ENCODE measurements at places on chromosomes 6 and 20.

GRCh38 chr20:63884506-63885263 lies 10.2 kb upstream of the DNAJC5 start:
- DNase-seq, result no peak

- DNase-seq, result peak; percentile 56
These were observed 72.0 kb downstream of the DST start for GRCh38 chr6:56570413-56571359.

- no peak for DNase-seq
These were observed 80.0 kb downstream of the EYS start for GRCh38 chr6:65627015-65627414.

GRCh38 chr6:111278731-111279130 lies 191.4 kb downstream of the SLC16A10 start:
- DNase-seq, result no peak

- DNase-seq, result no peak
These were observed 4.1 kb downstream of the FITM2 start for GRCh38 chr20:44306927-44307326.

- no peak for DNase-seq
These were observed 4.7 kb upstream of the TRDN start for GRCh38 chr6:123641497-123641896.

GRCh38 chr6:161238500-161238899 lies 35.4 kb downstream of the AGPAT4 start:
- no peak for DNase-seq

GRCh38 chr20:33862709-33863403 lies 51.7 kb downstream of the CHMP4B start:
- peak; percentile 78 for DNase-seq

GRCh38 chr20:34412453-34412852 lies 49.4 kb downstream of the ITCH start:
- DNase-seq, result no peak

- DNase-seq, result peak; percentile 85
These were observed 9.4 kb upstream of the ARMC12 start for GRCh38 chr6:35727231-35727934.

- DNase-seq, result no peak
These were observed 10.0 kb downstream of the PCK1 start for GRCh38 chr20:57570920-57571319.

DNA sequence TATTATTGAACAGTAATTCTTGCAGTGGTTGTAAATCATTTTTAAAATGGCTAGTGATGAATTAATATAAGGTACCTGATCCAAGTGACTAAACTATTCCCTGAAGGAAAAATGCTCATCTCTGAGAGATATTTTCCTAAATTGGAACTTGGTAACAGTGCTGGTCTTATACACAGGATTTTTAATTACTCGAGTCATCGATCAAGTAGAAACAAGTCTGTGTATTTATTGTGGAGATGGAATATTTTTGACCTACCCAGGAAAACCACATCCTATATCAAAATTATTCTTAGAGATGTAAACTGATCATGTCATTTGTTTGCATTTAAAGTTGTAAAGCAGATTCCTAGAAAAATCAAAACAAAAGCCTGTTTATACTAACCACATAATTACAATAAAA lies 166.9 kb downstream of the MOXD1 start:
- DNase-seq, result no peak

- DNase-seq, result no peak
These were observed 119.8 kb downstream of the BCAS1 start for GRCh38 chr20:53950578-53950977.

DNA sequence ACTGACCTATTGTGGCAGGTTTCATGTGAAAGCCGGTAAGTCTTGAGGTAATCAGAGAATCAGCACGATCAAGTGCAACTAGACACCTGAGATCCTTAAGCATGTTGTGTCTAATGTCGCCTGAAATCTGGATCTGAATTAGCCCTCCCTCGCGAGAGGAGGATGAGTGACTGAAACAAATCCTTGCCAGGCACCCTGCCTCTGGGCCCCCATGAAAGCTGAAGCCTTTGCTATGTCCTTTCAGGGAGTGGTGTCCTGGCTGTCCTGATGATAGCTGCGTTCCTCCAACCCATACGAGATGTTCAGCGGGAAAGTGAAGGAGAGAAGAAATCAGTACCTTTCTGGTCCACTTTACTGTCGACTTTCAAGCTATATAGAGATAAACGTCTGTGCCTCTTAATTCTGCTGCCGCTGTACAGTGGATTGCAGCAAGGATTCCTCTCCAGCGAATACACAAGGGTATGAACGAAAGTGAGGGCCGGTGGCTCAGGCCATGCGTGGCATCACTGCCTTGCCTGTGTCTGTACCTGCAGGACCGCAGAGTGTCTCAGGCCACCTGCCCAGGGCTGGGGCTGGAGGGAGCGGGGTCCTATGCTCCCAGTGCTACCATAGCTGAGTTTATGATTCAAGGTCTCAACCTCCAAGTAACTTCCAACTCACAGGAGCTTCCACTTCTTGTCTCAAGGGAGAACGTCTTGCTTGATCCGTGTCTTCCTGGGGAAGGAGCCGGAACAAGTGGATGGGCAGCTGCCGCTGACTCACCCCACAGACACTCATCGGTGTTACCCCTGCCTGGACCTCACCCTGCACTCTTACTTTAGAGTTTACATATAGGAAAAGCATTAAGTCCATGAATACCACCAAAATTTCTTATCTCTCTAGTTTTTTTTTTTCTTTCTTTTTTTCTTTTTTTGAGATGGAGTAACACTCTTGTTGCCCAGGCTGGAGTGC lies 12.8 kb downstream of the UNC93A start:
- no peak for DNase-seq

DNA sequence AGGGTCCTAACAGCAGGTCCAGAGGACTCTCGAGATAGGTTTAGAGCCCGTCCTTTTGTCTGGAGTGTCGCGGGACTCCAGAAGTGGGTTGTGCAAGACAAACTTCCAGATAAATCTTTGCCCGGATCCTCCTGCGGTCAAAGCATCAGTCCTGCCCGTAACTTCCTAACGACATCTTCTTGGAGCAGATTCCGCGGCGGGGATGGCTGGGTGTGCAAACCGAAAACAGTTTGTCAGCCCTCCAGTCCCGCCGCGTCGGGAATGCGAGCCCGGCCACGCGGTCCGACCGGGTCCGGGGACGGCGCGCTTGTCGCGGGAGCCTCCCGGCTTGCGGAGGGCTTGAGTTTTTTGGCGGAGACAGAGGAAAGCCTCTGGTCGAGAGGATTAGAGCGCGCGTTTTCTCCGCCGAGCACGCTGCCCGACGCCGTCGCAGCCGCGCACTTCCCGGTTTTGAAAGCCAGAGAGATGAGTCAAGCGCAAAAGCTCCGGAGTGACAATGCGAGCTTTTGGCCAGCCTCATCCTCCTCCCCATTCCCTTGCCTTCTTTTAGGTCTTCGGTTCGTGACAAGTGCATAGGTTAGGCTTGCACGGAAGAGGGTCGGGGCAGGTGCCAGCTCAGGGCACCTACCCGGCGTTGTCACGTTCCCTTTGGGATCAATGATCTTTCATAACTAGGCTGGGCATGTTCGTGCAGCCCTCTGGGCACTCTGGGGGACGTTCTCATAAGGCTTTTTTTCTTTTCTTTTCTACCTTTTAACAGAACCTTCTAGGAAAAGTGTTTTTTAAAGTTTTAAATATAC lies 91.3 kb upstream of the PRDM1 start:
- DNase-seq, result peak; percentile 67

DNA sequence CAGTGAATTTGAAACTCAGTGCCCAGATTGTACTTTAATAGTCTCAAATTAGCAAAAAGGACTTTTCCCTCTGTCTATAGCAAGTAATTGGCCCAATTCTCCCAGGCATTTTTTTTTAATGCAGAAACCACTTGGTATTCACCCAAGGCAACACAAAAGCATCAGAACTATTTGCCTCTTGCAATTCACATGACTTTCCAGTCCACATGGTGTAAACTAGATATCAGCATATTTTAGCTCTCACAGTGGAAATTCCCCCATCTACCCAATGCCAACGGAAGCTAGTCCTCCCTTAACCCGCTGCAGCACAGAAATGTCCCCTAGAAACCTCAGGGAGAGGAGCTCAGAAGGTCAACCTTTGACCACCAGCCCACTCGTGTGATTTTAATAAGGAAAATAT lies 103.4 kb upstream of the CDYL start:
- no peak for DNase-seq

GRCh38 chr6:169566961-169567750 lies 134.7 kb downstream of the WDR27 start:
- DNase-seq, result no peak

- peak; percentile 74 for DNase-seq
These were observed 790 bp downstream of the NEDD9 start for GRCh38 chr6:11231564-11232192.

DNA sequence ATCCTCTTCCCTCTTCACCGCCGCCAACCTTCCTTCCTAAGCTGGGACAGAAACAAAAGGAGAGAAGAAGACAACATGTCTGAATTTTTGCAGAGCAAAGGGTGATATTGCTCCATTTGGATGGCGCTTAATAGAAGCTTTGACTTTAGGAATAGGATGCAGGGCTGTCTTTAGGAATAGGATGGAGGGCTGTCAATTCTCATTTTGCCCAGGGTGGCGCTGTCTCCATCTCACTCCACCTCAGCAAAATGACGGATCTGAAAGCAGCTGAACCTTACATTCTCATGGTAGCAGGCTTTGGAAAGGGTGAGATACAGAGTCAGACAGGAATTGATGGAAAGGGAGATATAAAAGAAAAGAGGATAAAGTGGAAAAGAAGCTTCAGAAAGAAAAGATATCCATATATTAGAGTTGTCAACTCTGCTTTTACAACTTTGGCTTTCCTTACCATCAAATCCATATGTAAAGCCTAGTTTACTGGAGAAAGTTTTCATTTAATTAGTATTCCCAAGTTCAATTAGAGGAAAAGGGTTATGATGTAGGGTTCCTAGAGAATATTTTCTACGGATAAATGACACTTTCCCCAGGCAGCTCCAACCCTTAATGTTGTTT lies 2.4 kb downstream of the MTCL3 start:
- peak; percentile 88 for DNase-seq

DNA sequence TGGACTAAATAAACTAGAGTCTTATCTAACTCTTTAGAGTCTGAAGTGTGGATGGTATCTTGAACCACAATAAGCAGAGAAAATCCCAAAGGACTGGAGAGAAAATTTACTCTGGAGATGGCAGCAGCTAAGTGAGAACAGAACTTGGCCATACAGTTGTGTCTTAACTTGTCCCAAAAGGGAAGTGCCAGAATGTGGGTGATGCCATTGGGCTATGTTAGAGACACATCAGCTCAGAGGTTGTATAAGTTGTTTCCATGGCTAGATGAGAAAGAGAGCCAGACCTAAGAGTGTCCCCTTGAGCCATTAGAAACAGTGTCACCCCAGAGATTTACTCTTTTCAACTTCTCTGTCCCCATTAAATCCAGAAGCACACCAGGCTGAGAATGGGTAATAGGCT lies 36.2 kb downstream of the FOXO3 start:
- DNase-seq, result no peak

Data from A673 (cell line).